ENCODE measurements at places on chromosomes 2 and 18. TPM values are rescaled to one million over a fixed set of nuclear protein-coding genes. Genes with fewer than 3 reads are reported as not detected.

ERBB4 gene
- total RNA-seq = under 0.01 TPM

MROH2A gene
- total RNA-seq = not detected

GBX2 gene
- total RNA-seq = not detected

UPP2 gene
- not detected for total RNA-seq

SLC4A5 gene
- total RNA-seq = 0.90 TPM

MPP4 gene
- 0.13 TPM for total RNA-seq

WDR35 gene
- 8.7 TPM for total RNA-seq

DNA sequence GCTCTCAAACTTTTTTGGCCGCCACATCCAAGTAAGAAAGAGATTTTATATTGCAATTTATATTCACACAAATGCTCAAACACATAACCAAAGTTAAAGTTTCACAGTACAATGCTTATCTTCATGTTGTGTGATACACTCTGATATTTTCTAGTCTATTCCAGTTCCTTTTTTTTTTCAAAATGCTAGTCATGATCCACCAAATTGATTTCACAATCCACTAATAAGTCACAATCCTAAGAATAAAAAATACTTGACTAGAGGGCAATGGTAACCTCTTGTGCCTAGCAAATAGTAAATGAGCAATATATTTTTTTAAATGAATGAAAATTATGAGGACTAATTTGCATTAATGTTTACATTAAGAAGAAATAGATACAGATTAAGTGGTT, 5.8 kb upstream of the PTPN4 start:
- DNase-seq = no peak

- DNase-seq = no peak
These were observed 246.0 kb upstream of the CXCR4 start for GRCh38 chr2:136363900-136364299.

DNA sequence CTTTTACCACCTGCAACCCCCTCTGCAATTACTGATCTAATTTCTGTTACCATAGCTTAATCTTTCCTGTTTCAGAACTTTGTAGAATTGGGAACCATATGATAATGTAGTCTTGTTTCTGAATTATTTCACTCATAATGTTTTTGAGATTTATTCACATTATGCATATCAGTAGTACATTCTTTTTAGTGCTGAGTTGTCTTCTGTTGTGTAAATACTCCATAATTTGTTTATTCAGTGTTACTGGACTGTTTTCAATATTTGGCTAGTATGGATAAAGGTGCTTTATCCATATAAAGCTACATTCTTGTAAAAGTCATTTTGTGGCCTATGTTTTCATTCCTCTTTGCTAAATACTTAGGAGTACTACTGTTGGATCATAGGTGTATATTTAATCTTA, 152.5 kb downstream of the TAF4B start:
- DNase-seq = no peak

DNA sequence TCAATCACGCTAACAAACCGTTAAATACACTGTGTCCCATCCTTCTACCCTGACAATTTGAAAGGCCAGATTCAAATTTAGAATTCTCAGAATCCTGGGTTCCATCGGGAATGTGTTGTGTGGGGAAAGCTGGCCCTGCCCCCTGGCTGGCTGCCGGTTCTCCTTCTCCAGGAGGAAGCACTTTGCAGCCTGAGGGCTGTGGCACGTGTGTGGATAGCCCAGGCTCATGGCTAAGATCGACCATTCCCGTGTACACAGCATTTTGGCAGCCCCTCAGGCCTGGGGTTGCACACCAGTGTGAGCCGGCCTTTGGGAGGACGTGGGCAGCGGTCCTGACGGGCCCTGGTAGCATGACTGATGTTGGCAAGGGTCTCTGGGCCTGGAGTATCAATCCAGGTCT, 51.0 kb upstream of the ROCK2 start:
- no peak for DNase-seq

GRCh38 chr2:236939271-236939670, 146.4 kb upstream of the COPS8 start:
- no peak for DNase-seq

- DNase-seq = peak; percentile 97
These were observed 48.1 kb downstream of the MERTK start for GRCh38 chr2:111946294-111947114.

DNA sequence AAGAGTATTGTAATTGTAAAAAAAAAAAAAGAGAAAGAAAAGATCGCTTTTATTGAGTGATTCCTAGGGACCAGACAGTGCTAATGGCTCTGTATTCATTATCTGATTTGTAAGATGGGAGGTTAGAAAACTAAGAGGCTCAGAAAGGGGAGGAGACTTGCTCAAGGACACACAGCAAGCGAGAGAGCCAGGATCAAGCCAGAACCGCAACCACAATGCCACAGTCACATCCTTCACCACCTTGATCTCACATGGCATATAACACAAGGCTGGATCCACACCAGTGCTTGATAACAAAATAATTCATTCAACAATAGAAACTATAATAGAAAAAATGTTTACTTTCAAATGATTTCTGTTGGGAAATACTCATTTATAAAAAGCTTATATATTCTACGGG, 37.5 kb downstream of the TFCP2L1 start:
- no peak for DNase-seq

DNA sequence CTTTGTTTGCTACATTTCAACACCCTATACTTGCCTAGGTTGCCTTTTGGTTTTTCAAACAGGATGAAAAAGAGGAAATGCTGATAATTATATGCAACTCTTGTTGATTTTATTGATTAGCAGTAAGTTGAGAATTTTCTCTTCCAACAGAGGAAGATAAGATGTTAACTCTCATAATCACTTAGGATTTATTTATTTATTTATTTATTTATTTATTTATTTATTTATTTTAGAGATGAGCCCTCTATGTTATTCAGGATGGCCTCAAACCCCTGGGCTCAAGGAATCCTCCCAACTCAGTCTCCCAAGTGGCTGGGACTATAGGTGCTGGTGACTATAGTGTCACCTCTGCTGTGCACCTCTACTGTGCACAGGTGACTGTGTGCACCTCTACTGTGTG, 111.4 kb upstream of the GLS start:
- DNase-seq = no peak

- DNase-seq = no peak
These were observed 204.0 kb downstream of the CYRIA start for GRCh38 chr2:16461672-16462071.

- DNase-seq = peak; percentile 7
These were observed 95.2 kb downstream of the ZEB2 start for GRCh38 chr2:144424559-144425240.

- DNase-seq = peak; percentile 38
These were observed 38.0 kb downstream of the CABYR start for GRCh38 chr18:24176727-24177416.

DNA sequence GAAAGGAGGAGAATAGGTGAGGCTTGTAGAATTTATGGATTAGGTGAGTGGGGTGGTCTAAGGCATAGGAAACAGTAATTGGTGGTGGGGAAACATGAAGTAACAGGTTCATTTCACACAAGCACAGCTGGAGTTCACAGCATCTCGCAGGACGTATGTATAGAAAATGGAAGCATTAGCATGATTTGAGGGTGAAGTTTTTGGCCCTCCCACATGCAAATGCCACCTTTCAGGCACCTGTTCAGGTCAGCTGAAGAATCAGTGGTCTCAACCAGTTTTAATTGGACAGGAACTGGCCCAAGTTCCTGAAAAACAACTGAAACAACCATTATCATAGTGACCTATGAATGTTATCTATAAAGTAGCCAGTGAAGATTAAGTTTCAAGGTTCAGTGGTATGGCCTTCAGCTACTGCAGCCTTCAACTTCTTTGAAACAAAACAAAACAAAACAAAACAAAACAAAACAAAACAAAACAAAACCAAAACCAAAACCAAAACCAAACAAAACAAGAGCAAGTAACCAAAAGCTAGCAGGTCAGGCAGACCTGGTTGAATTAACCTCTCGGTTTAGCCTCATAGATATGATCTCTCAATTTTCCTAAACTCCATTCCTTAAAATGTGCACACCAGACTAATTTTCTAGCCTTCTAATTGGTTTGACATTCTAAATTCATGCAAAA, 102.1 kb upstream of the SPHKAP start:
- DNase-seq = no peak

GRCh38 chr18:35715139-35715538, 133.6 kb downstream of the GALNT1 start:
- DNase-seq = no peak

DNA sequence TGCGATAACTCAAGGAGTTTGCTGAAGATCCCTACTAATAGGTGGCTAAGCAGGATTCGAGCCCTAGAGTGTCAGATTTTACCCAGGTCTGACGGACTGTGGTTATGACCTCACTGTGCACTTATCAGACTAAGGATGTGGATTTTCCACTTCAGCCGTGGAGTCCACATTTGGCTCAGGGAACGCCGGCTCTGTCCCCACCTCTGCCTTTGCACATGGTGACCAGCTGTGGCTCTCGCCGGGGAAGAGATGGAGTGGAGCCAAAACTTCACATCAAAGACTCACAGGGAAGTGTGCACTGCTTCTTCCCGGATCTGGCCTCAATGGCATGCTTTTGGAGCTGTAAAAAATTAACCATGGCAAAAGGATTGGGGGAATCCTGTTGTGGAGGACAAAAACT, 249.3 kb upstream of the APCDD1 start:
- DNase-seq = no peak

GRCh38 chr2:27903649-27904404, 13.3 kb downstream of the BABAM2 start:
- DNase-seq = peak; percentile 80

DNA sequence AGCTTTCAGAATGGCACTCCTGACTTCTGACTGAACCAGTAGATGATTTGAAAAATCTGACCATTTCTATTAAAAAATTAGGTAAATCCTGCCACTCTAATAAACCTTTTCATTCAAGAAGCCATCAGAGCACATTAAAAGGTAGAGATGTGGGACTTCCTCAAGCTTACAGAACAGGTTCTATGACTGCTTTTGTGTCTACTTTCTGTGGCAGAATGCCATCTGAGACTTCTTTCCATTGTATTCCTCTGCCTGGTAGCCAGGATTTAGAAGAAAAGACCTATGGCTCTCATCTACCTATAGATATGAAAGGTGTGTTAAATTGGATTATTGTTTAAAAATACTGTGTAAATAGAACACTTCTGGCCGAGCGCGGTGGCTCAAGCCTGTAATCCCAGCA, 99.9 kb upstream of the NABP1 start:
- DNase-seq = peak; percentile 69

DNA sequence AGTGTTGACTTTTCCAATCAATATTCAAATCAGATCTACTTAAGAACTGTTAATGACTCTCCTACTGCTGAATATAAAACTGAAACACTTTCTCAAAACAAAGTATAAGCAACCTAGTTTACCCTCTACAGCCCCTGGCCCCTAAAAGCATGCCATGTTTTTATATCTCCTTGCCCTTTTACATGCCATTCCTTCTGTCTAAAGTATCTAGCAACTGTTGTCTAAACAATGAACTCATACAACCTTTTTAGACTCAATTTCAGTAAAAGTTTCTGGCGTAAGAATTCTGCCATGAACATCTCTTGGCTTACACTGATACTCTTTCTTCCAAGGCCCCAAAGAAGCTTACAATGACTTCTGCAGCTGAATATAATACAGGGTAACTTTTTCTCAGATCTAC, 47.8 kb upstream of the GPR75 start:
- DNase-seq = no peak

DNA sequence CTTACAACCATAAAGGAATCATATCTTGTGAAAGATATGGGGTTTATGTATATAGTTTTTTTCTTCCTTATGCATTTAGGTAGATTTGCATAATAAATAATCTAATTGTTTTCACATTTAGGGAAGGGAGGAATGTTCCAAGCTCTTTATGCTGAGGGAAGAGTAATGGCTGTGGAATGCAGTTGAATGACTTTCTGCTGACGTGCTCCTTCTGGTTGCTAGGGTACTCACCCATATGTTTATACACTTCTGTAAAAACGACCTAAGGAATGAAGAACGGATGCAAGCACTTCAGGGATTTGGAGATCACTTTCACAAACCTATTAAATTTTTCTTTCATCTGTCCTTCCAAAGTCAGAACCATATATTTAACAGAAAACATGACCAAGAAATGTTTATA, 29.2 kb upstream of the PPP4R1 start:
- peak; percentile 99 for DNase-seq

- no peak for DNase-seq
These were observed 105.9 kb downstream of the AP1S3 start for GRCh38 chr2:223731503-223731902.

DNA sequence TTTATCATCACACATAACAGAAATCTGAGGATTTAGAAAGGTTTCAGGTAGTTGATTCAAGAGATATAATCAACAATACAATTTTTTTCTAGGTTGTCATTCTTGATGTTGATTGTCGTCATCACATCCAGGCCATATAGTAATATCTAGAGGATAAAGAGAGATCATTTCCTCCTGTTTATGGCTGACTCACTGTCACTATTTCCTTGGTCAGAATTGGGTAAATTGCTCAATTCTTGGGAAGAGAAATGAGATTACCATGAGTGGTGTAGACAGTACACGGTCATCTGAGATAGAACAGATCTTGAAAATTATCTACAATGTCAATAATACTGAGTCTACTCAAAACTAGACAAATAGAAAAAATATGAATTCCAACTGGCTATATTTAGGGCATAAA, 78.8 kb downstream of the ZNF804A start:
- no peak for DNase-seq

GRCh38 chr2:190717306-190717705, 68.4 kb downstream of the NAB1 start:
- no peak for DNase-seq

GRCh38 chr2:172129404-172129803, 26.7 kb upstream of the DLX2 start:
- DNase-seq = no peak

DNA sequence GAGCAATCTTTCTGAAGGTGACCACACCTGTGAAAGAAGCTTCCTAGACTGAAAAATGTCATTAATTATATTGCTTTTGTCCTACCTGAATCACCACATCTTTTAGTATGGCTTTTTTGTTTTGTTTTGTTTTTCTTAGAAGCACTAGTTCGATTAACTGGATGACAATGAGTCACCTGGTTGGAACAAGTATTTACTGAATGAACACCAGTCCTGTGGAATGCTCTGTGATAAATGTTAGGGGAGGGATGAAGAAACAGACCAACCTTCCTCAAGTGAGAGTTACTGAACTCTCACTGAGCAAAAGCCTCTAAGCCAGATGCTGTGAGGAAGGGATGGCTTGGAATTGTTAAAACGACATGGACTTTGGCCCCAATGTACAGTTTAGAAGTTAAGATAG, 26.8 kb upstream of the DCC start:
- DNase-seq = peak; percentile 74
